Kasumi-1 (cell line): ENCODE measurements at places on chromosomes 16 and 17.

- DNase-seq, result no peak
Observed at GRCh38 chr17:15890279-15890892, 54.5 kb upstream of the ADORA2B start.

DNA sequence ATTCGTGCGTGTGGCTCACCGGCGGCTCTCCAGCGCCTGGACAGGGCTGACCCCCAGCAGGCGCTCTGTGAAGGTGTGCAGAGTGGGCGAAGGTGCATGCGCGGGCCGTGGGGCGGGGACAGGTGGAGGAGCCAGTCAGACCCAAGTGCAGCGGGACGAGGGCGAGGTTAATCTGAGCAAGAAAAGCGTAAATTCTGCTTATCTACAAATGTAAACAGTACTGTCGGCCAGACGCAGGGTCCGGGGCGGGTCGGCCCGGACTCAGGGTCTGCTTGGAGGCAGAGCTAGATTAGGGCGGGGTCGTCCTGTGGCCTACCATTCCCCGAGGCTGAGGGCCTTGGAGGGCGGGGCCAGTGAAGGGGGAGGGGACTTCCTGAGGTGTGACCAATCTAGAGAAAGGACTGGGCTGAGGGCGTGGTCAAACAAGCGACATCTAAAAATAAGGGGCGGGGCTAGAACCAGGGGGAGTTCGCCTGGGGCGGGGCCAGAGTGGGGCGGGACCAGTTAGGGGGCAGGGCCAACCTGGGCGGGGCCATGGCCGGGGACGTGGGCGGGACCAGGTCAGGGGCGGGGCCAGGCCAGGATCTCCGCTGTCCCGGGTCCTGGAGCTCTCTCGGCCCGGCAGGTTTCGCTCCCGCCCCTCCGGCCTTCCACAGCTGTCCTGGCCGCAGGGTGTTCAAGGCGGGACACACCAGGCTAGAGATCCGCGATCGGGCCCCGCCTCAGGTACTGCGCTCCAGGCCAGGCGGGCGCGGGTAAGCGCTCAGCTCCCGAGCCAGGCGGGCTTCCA is at the start of gene SEC14L5:
Gene SEC14L5, plus strand, starts transcription at position 611 of the 790 bp plus-strand sequence. CDS start 994 bp downstream, outside the sequence.
- peak; percentile 86 for DNase-seq

DNA sequence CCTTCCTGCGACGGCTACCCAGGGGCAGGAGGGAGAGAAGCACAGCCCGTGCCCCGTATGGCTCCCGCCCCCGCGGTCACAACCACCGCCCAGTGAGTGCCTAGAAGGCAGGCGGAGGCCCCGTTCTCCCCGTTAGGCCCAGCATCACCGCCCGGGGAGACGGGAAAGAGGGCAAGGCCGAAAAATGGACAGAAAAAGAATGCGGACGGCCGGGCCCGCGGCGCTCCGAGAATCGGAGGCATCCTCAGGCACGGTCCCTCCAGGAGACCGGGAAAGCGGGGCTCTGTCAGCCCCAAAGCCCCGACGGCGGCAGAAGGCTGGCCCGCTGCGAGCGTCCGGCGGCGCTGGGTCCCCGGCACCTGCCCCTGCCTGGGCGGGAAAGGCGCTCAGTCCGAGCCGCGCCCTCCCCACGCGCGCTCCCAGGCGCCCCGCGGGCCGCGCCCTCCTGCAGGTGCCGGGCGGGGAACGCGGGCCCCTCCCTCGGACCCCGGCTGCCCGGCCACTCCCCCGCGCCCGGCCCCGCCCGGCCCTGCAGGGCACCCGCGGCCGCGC is 407 bp downstream of the MCRIP1 start:
- DNase-seq, result peak; percentile 60

GRCh38 chr17:6554871-6555330 is 1.5 kb downstream of the PITPNM3 start:
- DNase-seq, result no peak

GRCh38 chr17:16439303-16439791 is 24.0 kb downstream of the TRPV2 start:
- DNase-seq, result no peak

DNA sequence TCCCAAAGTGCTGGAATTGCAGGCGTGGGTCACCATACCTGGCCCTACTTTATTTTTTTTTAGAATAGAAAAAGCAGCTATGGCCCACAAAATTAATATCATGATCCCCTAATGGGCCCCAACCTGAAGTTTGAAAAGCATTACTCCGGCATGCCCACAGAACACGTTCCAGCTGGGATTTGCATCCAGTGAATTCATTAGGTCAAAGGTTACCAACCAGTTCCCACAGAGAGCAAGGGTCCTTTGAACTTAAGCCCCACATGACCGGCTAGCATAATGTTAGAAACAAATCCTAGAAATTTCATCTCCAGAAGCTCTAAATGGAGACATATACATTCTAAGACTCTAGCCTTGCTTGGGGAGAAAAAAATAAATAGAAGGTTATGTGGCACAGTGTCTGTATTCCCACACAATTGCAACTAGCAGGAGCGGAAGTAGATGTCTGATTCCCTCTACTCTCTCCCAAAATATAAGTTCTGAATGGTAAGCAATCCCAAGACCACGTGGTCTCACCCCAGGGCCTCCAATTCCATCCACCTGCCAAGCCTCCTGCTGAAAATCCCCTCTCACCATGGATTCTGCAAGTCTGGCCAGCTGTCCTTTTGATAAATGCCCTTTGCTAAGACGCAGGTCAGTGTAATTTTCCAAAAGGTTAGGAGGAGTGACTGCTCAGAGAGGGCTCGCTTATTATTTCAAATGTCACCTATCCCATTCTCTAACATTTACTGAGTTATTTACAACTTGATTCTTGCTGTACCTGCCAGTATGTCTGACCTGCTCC is 395.8 kb downstream of the NPIPA8 start:
- DNase-seq, result no peak

DNA sequence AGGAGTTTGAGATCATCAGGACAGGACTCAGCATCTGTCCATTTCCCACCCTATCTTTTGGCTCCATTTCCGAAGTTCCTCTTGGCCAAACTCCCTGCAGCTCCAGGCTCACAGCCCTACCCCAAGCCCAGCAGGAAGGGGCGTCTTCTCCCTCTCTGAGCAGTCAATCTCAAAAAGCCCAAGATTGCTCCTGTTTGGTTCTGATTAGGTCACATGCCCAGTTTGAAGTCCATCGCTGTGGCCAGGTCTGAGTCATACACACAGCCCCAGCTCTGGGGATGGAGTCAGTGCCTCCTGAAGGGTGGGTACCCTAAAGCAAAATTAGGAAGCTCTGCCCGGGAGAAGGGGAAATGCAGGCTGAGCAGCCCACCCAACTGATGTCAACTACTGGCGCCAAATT is 23.9 kb downstream of the SNX20 start:
- no peak for DNase-seq

GRCh38 chr17:60586288-60586974 is 13.6 kb upstream of the PPM1D start:
- DNase-seq, result peak; percentile 32

GRCh38 chr16:88406096-88407041 is 23.6 kb downstream of the ZNF469 start:
- DNase-seq, result no peak

GRCh38 chr17:30922235-30923030 is 688 bp downstream of the ADAP2 start:
- DNase-seq, result no peak

DNA sequence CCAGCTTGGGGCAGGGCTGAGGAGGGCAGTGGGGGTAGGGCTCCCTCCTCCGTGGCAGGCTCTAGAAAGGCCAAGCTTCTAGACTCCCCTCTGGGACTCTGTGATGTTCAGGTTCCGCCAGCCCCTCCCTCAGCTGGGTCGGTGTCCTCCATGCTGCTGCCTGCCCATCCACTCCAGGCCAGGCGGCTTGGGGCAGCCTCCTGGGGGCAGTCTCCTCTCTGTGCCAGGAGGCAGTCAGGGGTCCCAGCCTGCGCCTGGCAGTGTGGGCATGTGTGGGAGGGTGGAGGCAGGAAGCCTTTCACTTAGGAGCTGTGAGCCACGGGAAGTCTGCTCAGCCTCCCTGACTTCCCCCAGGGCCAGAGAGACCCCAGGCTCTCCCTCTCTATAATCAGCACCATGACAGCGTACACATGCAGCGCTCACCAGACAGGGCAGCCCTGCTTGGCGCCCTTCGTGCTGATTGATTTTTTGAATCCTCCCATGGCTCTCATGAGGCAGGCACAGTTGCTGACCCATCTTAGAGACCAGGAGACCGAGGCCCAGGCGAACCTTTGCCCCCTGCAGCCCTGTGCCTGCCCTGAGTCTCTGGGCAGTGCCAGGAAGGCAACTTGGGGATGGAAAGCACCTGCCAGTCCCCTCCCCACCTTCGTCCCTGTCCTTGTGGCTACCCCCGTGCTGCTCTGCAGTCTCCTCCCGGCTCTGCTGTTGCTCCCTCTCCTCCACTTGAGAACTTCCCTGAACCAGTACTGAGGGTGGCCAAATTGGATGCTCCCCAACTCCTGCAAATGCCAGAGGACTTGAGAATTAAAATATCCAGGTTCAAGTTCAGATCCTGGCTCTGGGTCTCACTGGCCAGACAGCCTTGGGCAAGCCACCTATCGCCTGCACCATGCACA is 234.7 kb upstream of the GSE1 start:
- DNase-seq, result peak; percentile 57

DNA sequence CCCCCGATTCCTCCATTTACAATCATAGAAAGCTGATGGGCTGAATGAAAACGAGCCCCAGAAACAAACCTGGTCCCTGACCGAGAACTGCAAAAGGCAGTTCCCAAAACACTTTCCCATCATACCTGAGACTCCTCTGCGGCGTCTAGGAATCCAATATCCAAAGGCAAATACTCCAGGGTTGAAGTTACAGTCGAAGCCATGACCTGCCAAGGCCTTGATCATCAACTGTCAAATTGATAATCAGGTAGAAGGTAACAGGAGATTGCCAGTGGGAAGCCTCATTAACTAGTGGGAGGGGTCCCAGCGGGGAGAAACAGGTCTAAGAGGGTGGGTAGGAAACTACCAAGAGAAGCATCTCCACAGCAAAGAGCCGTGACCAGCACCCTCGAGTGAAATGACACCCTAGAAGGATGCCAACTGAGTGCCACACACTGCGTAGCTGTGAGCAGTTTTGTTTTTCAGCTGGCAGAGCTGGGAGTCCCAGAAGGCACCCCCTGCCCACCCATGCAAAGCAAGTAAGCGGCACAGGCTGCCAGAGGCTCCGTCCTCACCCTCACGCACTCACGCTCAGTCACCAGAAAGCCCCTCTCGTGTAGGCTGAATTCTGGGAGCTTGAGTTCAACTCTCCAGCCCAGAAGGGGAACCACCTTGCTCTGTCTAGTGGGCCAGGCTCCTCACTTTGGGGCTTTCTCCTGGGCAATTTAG is 146.1 kb downstream of the GAS7 start:
- no peak for DNase-seq

DNA sequence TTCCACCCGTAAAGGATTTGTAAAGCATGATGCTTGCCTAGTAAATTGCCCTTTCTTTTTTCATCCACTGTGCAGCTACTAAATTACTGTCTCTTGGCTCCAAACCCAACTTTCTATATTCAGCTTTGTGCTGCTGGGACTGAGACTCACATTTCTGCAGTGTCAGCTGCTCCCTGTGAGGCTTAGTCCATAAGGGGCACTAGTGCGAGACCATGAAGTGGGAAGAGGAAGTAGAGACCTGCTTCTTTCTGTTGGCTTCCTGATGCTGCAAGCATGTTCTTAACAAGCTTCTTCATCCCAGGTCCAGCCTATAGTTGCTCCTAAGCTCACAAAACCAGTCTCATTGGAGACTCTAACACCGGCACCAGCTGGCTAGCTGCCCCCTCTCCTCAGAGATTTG is 74.9 kb upstream of the HS3ST2 start:
- DNase-seq, result no peak

DNA sequence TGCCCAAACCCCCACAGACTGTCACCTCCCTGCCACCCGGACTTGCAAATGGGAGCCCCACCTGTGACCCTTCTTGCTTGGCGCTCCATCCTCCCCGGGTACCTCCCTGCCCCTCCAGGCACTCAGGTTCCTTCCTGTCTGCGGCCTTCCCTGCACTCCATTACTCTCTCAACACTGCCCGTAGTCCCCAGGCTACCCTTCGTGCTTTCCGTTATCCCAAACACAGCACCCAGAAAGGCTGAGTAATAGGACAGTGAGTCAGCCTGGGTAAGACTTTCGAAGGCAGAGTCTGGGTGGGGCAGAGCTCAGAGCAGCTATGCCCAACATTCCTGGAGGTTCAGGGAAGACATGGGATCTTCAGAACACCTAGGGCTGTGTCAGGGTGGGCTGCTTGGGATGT is 16.6 kb upstream of the C16orf74 start:
- no peak for DNase-seq

GRCh38 chr17:78738278-78738677 is 43.8 kb downstream of the CYTH1 start:
- no peak for DNase-seq

- DNase-seq, result no peak
Observed at GRCh38 chr16:5027575-5028235, 6.0 kb downstream of the NAGPA start.

GRCh38 chr17:51029568-51030463 is 90.9 kb downstream of the SPAG9 start:
- peak; percentile 31 for DNase-seq

- DNase-seq, result peak; percentile 33
Observed at GRCh38 chr16:14249291-14250032, 178.3 kb downstream of the MRTFB start.

- no peak for DNase-seq
Observed at GRCh38 chr16:16067127-16067526, 117.7 kb downstream of the ABCC1 start.

DNA sequence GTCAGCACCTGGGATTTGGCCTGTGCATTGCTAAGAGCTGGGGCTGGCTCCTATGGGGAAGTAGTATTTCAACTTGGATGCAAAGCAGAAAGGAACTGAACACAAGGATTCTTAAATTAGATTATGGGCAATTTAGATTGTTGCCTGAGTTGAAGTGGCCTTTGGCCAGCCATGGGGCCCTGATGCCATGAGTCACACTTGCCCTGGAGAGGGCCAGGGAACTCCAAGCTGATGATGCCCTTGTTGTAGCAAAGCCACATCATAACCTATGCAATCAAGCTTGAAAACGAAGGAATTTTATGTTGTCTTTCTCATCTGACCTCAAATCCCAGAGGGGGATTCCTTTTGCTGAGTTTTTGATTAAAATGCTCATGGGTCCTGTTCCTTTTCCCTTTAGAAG is 3.9 kb upstream of the SPATA32 start:
- no peak for DNase-seq

DNA sequence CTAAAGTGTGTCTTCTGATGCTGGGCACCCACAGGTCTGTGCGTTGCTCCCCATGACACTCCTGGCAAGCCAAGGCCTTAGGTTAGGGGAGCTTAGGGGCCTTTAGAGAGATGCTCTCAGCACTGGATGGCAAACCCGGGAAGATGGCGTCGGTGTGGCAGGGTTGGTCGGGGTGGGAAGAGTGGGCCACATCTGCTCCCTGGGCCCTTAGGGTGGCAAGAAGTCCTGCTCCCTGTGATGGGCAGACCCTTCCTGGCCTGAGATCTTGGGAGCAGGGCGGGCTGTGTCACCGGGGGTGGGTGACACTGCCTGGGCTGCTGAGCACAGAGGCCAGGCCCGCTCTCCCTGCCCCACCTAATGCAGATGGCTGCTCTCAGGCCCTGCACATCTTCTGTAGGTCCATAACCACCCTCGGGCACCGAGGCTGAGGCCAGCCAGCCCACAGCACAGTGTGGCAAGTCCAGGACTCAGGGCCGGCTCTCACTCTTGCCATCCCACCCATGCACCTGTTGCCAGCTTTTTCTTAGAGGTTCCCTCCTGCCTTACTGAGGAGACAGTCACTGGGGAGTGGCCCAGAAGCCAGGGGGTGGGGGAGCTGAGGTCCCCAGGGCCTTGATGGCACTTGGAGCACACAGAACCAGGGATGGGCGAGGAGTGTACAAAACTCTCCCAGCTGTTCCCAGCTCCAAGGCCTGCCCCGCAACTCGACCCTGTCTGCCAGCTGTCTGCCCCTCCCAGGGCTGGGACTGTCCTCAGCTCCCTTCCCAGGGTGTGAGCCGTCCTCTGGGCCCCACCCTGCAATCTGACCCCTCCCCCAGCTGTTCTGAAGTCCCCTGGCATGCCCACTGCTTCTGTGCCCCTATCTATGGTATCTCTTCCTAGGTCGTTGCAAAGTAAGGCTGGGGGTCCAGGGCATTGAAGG is 4.4 kb upstream of the MTSS2 start:
- DNase-seq, result no peak
